ENCODE measurements at places on chromosomes 7 and 10. TPM values are rescaled to one million over a fixed set of nuclear protein-coding genes. Genes with fewer than 3 reads are reported as not detected.

GRCh38 chr7:1572111-1572822, 2.4 kb upstream of the PSMG3 start:
- DNase-seq = no peak

The ZNF804B gene
- polyA plus RNA-seq = 0.10 TPM

DNA sequence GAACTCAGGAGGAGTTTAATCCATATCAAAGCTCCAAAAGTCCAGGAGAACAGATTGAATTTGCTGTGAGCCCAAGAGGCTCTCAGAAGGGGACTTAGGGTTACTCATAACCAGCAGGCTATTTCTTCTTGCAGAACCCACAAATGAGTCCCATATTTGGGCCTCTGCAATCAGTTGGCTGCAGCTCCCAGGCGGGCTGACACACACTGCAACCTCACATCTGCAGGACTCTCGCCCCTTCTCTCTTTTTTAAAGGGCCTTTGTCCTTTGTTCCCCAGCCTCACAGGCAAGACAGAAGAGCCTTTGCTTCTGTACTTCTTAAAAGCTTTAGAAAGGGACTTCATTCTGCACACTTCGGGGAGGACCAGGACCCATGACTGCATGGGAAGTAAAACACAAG, 26.7 kb downstream of the CREB3L2 start:
- DNase-seq = no peak

DNA sequence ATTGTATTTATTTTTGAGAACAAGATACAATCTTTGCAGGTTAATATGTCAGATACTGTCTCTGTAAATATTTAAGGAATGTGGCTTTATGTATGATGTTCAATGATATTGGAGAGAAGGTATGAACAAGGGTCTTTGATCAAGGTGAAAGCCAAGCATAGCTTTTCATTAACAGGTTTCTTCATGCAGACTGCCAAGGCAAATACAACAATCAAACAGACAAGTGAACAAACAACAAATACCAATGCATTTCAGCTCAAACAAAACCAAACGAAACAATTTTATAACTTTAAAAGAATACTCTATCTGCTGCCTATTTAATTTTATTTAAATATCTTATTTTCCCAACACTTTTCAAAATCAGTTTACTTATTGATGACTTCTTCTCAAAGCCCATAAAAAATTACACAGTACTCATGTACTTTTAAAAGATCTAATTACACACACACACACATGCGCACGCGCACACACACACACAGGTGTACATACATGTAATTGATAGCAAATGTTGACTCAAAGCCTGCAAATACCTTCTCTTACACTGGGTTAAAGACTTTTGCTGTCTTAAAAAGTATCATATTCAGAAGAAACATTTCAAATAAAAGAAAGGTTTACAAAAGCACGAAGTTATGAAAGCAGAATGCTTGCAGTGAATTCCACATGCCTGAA, 201.1 kb upstream of the CCDC6 start:
- no peak for DNase-seq

The PPRC1 gene
- 36.0 TPM for polyA plus RNA-seq

- DNase-seq = no peak
These were observed 24.8 kb downstream of the FGFBP3 start for GRCh38 chr10:91884536-91884935.

- no peak for DNase-seq
These were observed 5.9 kb downstream of the PPP1R3A start for GRCh38 chr7:113912876-113913275.

- DNase-seq = no peak
These were observed 178.4 kb downstream of the ADARB2 start for GRCh38 chr10:1558906-1559305.

The IDI2 gene
- polyA plus RNA-seq = 0.17 TPM

DNA sequence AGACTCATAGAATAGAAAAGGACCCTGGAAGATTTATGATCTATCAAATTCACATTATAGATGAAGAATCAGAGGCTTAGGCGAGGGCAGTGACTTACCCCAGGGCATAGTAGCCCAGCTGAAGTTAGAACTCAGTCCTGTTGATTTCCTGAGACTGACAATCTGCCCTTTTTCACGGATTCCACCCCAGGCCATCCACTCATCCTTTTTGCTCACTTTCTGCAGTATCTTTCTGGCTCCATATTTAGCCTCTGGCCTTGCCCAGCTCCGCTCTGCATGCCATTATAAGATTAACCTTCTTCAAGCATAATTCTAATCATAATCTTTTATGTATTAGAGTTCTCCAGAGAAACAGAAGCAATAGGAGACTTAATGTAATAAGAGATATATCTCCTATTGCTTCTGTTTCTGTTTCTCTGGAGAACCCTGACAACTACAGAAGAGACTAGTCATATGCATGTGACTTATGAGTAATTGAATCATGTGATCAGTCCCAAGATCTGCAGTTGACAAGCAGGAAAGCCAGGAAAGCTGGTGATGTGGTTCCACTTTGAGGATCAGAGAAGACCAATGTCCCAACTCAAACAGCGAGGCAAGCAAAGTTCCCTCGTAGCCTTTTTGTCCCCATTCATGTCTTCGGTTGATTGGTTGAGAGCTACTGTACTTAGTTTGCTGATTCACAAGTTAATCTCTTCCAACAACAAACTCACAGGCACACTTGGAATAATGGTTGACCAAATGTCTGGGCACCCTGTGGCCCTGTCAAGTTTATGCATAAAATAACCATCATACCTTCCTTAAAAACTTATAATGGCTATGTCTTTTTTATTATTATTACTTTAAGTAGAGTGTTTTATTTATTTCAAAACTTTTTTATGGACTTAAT, 412.1 kb downstream of the SUGCT start:
- DNase-seq = no peak
